ENCODE measurements at places on chromosomes 1 and 21. TPM values are rescaled to one million over a fixed set of nuclear protein-coding genes. Genes with fewer than 3 reads are reported as not detected.

GRCh38 chr21:45356653-45357435 is 48.1 kb upstream of the COL18A1 start:
- no peak for DNase-seq

DNA sequence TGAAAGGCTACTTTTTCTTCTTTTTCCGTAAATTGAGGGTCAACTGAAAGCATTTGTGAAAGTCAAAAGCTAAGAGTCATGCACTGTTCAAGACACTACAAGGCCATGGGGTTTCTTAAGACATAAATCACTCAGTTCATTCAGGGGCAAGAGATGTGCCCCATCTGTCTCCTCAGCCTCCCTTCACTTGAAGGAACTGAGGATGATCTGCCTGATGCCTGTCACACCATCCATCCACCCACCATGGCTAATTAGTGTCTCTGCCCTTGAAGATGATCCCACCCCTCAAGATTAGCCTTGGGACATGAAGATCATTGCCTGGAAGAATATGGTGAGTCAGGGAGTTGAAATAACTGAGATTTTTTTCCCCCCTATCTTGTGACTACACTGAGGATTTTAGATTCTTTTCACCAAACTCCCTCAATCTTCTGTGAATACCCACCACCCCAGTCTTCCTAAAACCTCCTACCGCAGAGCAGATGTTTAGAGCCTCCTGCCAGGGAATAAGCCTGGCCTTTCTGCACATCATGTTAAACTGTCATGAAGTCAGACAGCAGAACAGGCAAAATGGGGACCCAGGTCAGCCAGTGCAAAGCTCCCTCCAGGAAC is 88.6 kb upstream of the LMO4 start:
- DNase-seq = no peak

- no peak for DNase-seq
Observed at GRCh38 chr21:44371596-44371995, 18.2 kb downstream of the TRPM2 start.

- peak; percentile 76 for DNase-seq
Observed at GRCh38 chr1:93448292-93448982, 519 bp downstream of the FNBP1L start.

- DNase-seq = no peak
Observed at GRCh38 chr1:7826363-7826762, 26.5 kb downstream of the UTS2 start.

DNA sequence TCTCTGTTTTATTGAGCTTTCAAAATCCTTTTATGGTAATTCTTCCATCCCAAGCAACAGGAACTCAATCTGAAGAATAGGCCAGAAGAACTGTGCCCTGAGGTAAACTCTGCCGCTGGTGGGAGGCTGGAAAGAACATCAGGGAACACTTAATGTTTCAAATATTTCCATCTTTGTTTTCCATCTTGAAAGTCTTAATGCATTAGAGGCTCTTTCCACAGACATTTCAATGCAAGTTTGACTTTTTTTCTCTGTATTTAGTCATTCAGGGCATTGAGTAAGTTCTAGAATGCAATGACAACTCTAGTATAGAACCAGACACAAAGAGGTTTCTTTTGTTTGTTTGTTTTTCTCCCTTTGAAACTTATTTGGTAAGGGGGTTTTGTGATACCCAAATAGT is 61.5 kb downstream of the KIAA0040 start:
- DNase-seq = no peak

Gene LHX4
- total RNA-seq = not detected

Gene CADM3
- 207 TPM for total RNA-seq

DNA sequence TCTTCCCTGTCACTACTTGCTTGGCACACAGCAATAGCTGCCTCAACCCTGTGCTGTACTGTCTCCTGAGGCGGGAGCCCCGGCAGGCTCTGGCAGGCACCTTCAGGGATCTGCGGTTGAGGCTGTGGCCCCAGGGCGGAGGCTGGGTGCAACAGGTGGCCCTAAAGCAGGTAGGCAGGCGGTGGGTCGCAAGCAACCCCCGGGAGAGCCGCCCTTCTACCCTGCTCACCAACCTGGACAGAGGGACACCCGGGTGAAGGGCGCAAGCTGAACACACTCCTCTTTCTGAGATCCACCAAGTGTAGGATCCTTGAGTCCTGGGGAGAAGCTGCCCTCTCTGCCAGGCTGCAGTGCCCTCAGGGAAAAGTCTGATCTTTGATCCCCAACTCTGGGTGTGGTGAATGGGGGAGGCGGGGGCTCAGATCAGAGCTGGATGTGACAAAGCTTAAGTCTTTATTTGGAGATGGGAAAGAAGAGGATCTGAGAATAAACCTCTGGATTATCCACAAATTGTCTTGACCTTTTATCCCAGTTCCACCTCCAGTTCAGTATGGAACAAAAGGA is 1.2 kb downstream of the RXFP4 start:
- DNase-seq = no peak

GRCh38 chr1:116203181-116203723 is 92.1 kb downstream of the MAB21L3 start:
- DNase-seq = no peak

DNA sequence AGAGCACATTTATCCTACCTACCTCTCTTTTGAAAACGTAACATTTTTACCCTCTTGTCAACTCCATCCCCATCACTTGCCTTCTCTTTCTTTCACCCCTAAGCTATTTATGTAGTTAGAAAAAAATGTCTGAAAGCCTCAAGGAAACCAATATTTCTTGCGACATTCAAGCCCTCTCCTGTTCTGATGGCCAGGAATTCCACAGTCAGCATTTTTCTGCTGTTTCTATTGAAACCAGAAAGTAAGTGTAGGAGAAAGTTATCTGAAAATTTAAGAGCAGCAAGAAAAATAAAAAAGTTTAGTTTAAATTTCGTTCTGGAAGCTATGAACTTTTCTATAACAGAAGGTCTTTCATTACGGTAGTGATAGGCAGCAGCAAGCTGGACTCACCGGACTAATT is 247.6 kb upstream of the PBX1 start:
- no peak for DNase-seq

Gene FBLIM1
- total RNA-seq = 29.0 TPM

DNA sequence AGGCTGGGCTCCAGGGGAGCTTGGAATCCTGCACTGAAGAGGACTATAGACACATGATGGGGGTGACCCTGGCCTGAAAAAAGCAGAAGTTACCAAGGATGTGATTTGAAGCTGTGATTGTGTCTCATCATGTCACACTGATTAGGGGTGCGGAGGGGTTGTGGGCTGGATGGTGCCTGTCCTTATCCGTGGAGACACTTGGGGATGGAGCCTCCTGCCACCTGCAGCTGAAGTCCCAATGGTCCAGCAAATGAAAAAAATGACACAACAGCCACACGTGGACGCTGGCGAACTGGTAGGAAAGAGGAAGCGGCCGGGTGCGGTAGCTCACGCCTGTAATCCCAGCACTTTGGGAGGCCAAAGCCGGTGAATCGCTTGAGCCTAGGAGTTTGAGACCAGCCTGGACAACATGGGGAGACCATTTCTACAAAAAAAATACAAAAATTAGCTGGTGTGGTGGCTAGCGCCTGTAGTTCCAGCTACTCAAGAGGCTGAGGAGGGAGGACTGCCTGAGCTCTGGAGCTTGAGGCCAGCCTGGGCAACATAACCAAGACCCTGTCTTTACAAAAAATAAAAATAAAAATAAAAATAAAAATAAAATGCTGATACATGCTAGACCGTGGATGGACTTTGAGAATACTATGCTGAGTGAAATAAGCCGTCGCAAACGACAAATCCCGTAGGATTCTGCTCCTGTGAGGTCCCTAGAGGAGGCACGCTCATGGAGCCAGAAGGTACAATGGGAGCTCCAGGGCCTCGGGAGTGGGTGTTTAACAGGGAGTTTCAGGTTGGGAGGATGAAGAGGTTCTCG is 838 bp upstream of the IBA57 start:
- peak; percentile 64 for DNase-seq

Gene CRYBG2
- total RNA-seq = not detected

- no peak for DNase-seq
Observed at GRCh38 chr1:89262643-89263042, 10.0 kb downstream of the GBP5 start.

DNA sequence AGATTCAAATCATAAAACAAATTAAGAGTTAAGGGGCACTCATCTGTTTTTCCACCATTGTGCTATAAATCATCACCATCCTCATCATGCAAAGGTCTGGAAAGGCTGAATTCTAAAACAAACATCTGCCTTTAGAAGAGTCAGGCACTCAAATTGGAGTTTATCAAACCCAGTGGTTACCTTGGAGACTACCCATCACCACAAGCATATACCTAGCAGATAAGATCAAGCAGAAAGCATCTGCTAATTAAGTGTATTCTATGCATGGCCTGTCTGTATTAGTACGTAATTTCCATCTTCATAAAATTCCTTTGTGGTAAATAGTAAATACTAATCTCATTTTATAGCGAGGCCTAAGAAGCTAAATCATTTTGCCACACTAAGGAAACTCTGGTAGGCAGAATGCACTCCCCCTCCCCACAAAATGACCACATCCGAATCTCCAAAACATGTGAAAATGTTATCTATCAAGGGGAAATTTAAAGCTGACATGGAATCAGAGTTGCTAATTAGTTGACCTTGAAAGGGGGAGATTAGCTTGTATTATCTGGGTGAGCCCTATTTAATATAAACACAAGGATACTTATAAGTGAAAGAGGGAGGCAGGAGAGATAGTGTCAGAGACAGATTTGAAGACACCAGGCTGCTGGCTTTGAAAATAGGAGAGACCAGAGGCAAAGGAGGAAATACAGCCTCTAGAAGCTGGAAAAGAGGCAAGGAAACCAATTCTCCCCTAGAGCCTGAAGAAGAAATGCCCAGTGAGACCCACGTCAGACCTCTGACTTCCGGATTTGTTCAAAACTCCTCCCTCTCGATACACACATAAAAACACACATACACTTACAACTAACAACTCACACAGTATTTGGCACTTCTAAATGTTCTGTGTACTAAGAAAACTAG is 23.2 kb downstream of the ARID4B start:
- no peak for DNase-seq

DNA sequence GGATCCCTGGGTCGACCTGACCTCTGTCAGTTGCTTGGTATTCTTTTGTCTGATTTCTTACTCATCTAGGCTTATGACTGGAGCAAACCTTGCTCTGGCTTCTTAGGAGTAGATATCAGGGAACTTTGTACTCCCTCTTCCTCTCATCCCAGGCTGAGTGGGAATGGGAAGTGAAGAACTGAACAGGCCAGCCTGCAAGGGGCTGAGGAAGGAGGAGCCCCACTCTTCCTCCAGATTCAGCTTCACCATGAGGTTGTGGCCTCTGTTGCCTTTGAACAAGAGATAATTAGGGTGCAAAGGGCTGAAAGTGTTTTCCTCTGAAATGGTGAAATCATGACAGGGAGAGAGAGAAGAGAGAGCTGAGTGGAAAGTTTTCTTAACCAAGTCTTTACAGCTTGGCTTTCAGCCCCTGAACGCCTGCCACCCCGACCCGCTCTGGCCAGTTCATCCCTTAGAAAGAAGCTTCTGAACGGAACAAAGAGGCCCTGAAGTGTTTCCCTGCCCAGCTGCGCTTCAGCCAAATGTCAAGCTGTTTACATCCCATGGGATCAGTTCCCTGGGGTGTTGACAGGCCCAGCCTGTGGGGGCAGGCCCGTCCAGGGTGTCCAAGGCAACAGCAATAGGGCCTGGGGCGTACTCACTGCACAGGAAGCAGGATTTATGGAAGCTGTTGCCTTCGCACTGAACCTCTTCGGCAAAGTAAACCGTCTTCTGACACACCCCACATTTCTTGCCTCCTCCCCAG is 11.2 kb downstream of the CSRP1 start:
- peak; percentile 86 for DNase-seq

- DNase-seq = no peak
Observed at GRCh38 chr1:20323613-20323920, 32.9 kb downstream of the VWA5B1 start.

DNA sequence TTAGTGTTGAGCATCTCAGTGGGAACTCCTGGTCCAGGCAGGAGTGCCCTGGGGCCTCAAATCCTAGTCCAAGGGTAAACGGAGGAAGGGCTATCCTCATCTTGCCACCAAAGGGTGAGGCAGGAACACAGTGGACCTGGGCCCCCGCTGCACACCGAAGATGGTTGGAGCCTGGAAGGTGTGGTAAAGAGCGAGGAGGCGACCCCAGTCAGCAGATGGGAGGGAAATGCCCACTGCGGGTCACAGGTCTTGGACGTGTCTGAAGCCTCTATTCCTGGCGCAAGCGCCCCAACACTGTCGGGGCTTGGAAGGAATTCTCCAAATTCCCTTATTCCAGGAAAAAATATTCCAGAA is 38.5 kb upstream of the SYNC start:
- DNase-seq = no peak
